Hematopoietic multipotent progenitor cell treated with erythropoietin and hydrocortisone succinate and interleukin-3 and kit ligand, for 8 days (in vitro differentiated cells): ENCODE measurements at places on chromosomes 5 and 9.

- no peak for DNase-seq
Observed at GRCh38 chr9:95505717-95506427, 10.9 kb downstream of the PTCH1 start.

- DNase-seq: no peak
Observed at GRCh38 chr9:130662970-130663257, 1.5 kb upstream of the PRDM12 start.

DNA sequence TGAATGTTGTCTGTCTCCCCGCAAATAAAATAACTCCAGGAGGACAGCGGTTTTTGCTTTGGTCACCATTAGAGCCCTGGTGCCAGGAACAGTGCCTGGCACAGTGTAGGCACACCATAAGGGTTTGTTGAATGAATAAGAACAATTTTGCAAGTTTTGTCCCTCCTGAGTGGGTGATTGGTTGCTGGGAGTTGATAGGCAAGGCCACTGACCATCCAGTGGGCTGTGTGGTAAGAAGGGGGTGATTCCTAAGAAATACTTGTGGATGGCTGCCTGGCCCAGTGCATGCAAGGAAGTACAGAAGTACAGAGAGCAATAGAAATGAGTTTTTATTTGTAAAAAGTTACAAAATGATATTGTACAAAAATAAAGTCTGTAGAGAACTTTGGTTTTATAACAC is 27.5 kb downstream of the GDNF start:
- DNase-seq: no peak

GRCh38 chr9:69145144-69145715 is 28.8 kb upstream of the TJP2 start:
- no peak for DNase-seq

DNA sequence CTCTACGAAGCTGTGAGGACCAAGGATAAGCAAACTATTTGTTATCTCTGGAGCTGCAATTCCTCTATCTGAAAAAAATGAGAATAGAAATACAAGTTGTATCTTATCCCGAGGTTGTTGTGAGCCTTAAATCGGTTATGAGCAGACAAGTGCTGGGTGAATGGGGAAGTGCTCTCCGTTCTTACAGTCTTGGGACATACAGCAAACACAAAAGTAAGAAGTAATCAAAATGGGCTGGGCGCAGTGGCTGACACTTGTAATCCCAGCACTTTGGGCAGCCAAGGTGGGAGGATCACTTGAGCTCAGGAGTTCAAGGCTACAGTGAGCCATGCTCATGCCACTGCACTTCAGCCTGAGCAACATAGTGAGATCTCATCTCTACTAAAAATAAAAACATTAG is 31.7 kb downstream of the ITK start:
- DNase-seq: no peak

DNA sequence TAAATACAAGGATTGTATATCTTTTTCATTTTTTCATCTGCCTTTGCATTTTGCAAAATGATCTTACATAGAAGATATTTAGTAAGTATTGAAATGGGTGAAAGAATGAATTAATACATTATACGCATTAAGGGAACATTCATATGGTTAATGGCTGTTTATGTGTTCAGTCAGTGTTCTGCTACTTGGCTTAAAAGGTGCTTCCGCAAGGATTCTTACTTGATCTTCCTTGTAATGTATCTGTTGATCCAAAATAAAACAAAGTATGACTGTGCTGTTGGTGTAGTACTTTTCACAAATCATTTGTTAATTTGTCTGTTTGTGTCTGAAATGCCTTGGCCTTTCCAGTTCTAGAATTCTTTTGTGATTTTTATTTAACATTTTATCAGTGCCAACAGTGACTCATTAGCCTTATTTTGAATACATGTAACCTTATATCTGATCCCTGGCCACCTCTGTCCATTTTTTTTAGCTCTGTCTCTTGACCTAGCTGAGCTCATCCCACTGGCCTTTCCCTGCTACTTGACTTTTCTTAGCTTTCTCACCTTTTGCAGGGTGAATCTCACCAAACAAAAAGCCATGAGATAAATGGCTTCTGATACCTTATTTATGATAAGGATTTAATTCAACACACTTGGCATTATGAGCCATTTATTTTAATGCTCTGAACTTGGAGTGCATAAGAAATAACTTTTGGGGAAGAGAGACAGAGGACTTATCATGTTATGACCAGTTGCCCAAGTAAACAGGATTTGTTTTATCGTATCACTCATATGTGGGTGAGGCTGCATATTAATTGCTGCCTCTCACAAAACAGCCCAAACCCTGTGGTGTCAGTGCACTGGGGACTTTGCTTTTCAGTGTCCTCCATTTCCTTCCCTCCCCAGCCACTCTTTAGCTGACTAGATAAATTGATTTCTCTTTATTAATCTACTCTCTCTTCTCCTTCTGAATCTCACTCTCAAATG is 340.3 kb downstream of the KDM4C start:
- peak; percentile 53 for DNase-seq

DNA sequence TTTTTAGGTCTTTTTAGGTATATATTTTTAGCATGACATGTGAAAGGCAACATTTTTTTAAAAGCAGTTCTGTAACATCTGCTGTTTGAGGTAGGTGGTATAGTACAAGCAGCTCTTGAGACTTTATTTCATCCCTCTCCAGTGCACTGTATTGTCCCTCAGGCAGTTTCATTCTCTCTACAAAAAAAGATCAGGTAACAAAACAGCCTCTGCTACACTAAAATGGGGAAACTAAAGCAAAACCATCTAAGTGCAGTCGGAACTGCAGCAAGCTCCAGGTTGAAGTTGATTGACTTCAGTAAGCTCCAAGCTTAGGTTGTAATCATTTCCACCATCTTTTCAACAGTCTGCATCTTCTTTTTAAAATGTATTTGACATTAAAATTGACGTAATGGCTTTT is 195.6 kb downstream of the DEPDC1B start:
- no peak for DNase-seq

DNA sequence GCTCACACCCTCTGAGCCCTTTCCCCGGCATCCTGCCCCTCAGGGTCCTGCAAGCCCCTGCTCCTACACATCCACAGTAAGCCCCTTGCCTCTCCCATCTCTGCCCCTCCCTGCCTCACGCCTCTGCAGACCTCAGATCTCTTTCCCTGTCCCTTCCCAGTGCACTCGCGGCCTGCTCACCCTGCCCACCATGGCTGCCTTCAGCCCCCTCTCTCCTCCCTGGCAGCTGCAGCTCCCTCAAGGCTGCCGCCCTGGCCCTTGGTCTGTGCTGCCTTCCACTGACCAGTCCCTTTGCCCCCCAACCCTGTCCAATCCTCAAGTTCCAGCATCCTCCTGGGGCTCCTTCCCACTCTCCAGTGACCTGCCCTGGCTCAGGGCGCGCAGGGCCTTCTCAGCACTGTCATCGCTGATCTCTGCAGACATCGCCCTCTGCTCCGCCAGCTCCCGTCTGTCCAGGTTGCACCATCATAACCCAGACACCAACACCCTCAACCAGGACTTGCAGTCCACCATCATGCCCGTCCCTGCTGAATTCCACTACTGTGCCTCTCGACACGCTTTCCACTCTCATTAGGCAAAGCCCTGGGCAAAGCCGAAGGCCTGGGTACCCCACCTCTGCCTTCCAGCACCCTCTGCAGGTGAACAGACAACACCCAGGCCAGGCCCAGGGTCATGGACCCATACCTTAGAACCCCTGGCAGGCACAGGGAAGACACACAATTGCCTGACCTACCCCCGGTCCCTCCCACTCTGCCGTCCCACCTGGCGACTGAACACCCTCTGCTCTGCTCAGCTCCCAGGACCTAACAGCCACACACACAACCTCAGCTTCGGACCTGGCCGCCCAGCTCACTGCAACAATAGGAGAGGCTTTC is 97.8 kb upstream of the RUFY1 start:
- no peak for DNase-seq

GRCh38 chr9:113368348-113368981 is 8.3 kb downstream of the HDHD3 start:
- DNase-seq: no peak

- no peak for DNase-seq
Observed at GRCh38 chr5:139752506-139753473, 42.8 kb upstream of the PSD2 start.

GRCh38 chr9:123998970-123999621 is 12.5 kb upstream of the LHX2 start:
- no peak for DNase-seq

GRCh38 chr9:103798620-103799019 is 295.5 kb upstream of the SMC2 start:
- no peak for DNase-seq

- no peak for DNase-seq
Observed at GRCh38 chr5:67214707-67215447, 18.3 kb upstream of the CD180 start.

GRCh38 chr9:111529787-111530186 is 4.8 kb downstream of the ZNF483 start:
- no peak for DNase-seq

- no peak for DNase-seq
Observed at GRCh38 chr9:6552033-6552432, 93.5 kb downstream of the GLDC start.

GRCh38 chr9:95130484-95130883 is 187.0 kb downstream of the FANCC start:
- no peak for DNase-seq

DNA sequence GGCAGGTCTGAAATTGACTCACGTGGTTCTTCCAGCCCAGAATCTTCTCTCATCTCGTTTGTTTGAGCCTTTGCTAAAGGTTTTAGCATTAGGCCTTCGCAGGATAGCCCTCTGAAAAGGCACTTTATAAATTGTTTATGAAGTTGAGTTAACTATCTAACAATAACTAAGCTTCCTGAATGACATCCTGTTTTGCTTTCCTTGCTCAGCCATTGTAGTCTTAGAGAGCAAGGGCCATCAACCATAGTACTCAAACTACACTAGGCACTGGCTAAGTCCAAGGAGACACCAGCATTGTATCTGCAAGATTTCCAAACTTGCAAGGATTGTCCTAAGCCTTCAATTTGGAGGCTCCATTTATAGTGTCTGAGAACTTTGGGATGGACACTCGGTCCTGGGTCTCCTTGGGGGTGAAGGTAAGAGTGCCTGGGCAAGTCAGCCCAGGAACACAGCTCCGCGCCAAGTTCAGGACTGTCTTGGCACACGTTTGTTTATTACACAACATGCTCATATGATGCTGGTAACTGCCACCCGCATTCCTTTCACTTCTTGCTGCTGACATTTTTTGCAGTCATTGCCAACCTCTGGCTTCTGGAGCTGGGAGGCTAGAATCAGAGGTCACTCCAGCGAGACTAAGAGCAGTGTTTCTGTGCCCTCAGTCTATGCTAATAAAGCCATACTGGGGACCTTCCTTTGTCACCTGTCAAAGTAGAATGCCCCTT is 151.1 kb downstream of the ESM1 start:
- DNase-seq: no peak

- no peak for DNase-seq
Observed at GRCh38 chr9:91812191-91812590, 137.8 kb downstream of the ROR2 start.

GRCh38 chr5:178069909-178070308 is 43.4 kb upstream of the N4BP3 start:
- DNase-seq: peak; percentile 64

GRCh38 chr5:90557871-90558270 is 726 bp upstream of the ADGRV1 start:
- DNase-seq: no peak

- no peak for DNase-seq
Observed at GRCh38 chr9:137224830-137225694, at the start of gene CYSRT1. TSS of gene CYSRT1 (plus strand) at chr9:137225174. CDS start at chr9:137225622, 448 bp downstream.

- no peak for DNase-seq
Observed at GRCh38 chr5:128757196-128757959, 207.9 kb upstream of the SLC27A6 start.

- DNase-seq: no peak
Observed at GRCh38 chr9:75885652-75886051, 4.8 kb upstream of the PCSK5 start.

DNA sequence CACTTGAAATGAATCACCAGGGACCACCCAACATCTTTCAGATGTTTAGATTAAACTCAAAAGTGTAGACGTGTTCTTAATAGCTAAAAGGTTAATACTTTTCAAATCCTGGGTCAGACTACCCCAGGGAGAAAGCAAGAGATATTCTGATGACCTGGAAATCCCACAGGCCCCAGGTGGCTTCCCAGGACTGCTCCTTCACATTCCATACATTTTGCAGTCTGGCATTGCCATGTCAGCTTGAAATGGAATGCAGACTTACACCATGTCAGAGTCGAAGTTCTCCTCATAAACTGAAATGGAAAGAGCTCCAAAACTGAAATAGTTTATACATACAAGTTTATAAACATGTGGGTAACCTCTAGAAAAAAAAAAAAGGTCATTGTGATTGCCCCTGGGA is 61.5 kb downstream of the TMEM167A start:
- no peak for DNase-seq

- peak; percentile 71 for DNase-seq
Observed at GRCh38 chr9:129495620-129496472, 125.1 kb downstream of the C9orf50 start.

GRCh38 chr9:87665505-87665904 is 60.4 kb upstream of the CTSL start:
- no peak for DNase-seq

- DNase-seq: no peak
Observed at GRCh38 chr9:111037356-111037707, 938 bp downstream of the LPAR1 start.

DNA sequence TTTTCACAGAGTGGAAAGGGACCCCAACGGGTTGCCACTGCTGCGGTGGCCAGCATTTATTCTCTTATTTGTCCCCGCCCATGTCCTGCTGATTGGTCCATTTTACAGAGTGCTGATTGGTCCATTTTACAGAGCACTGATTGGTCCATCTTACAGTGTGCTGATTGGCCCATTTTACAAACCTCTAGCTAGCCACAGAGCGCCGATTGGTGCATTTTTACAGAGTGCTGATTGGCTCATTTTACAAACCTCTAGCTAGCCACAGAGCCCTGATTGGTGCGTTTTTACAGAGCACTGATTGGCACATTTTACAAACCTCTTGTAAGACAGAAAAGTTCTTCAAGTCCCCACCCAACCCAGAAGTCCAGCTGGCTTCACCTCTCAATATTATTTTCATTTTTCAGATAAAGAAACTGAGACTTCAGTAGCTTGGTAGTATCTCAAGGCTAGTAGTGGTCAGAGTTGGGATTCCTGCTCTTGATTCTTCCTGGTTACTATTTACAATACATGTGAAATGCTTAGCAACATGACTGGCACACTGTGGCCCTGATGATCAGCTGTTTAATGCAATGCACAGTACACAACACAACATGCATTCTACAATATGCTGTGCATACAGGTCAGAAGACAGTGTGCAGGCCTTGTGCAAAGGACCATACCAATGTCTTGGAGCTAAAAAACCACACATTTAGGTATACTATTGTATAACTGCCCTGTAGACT is 63.6 kb upstream of the BOD1 start:
- no peak for DNase-seq
